ENCODE measurements at places on chromosomes 2 and 18. TPM values are rescaled to one million over a fixed set of nuclear protein-coding genes. Genes with fewer than 3 reads are reported as not detected.

GRCh38 chr2:179946810-179947615, 60.1 kb downstream of the CWC22 start:
- no peak for DNase-seq

DNA sequence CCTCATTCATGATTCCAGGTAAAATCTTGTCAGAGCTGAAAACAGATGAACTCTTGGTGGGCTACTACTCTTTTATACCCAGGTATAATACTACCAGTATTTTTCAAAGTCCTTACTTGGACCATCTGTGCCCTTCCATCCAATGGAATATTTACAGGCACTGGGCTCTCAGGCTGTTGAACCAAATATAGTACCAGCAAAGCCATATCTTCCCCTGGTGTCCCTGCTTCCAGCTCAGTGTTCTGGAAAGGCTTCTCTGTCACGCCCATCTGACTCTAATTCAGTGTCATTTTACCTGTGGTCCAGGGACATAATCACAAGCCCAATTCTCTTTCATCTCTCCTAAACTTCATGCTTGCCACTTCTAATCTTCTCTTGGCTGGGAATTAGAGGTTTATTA, 119.2 kb upstream of the STK17B start:
- no peak for DNase-seq

DNA sequence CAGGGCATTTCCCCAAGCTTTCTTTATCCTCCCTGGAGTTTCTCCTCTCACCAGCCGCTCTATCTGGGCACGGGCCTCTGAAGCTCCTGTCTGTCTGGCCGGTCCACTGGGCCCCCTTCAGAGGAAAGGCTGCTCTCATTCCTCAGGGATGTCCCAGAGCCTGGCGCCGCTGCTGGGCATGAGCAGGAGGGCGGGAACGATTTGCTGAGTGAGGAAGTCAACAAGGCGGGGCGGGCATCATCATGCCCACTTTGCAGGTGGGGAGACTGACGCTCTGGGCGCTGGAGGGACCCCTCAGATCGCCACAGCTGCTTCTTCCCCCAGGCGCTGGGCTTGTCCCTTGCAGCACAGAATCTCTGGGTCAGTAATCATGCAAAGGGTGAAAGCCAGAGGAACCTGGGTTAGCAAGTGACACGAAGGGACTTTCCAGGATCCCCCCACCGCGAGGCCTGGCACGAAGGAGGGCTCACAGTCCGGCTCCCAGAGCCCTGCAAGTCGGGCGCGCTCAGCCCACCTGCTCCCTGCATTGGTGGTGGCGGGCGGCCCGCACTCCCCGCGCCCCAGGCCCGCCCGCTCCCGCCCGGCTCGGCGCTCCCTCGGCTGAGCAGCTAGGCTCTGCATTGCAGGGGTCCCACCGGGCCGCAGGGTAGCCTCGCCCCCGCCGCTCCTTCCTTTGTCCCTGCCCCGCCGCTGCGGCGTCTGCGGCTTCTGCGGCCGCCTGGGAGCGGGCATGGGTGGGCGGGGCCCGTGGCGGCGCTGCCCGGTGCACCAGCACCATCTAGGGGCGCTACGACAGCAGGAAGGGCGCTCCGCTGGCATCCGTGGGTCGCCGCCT, 157.8 kb downstream of the CYRIA start:
- no peak for DNase-seq

DNA sequence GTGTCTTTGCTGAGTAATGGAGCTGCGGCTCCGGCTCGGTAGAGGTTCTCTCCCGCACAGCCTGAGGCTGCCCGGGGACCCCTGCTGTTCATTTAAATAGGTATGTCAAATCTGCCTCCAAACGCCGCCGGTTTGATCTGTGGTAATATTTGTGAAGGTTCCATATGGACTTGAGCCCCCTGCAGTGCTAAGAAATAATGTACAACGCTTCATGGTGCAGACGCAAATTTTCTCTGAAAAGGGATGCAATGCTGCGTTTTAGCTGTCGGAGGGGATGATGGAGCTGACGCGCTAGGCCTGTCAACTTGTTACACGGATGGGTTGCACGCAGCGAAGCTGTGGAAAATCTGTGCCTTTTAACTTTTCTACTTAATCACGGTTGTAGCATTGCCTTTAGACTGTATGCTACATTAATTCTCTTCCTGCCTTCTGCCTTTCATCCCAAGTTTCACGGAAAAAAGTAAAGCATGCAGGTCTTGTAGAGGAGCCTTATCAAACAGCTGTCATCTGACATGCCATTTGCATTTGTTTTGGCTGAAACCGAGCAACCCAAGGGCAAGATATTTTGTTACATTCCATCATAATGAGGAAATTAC, 43.2 kb downstream of the MRPS9 start:
- no peak for DNase-seq

DNA sequence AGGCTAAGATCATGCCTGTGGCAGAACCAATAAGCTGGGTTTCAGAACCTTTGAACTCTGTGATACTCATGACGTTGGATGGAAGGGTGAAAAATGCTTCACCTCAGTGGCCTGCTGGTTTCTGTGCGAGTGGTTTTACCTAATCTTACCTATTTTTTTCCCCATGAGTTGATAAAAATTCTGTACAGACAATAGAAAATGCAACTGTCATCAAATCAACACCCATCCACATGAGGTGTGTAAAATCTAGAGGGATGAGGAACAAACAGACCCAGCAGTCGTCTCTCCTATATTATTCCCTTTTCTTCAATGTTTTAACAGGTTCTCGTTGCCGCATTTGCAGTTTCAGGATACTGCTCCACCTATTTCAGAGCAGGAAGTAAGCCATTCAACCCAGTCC, 67.3 kb downstream of the PRKRA start:
- DNase-seq = no peak

DNA sequence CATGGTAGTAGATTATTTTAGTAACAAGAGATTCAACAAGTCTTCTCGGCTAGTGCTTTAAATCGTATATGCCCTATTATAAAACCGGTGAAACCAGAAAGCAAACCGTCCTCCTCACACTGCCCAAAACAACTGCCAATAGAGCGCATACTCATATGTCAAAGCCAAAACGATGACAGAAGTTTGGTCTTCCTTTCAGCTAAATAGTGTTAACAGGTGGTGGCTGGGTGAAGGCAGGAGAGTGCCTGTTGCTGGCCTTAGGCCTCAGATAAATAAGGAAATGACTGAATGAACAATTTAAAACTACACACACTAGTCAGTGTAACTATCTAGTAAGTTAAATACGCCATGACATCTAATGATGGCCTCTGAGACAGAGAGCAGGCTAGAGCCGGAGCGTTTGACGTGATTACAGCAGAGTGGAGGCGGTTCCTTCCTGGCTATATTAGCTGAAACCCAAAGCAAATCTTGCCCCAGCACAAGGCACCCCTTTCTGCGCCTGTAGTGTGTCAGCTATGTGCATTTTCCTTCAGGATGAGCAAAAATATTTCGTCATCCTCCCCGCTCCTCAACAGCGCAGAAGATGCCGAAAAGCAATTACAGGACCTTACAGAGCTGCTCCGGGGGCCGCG, 1.6 kb downstream of the LONRF2 start:
- no peak for DNase-seq

- no peak for DNase-seq
Observed at GRCh38 chr18:29712785-29713184, 1329.8 kb downstream of the DSC3 start.

- DNase-seq = no peak
Observed at GRCh38 chr18:37578886-37579513, 13.4 kb upstream of the CELF4 start.

DNA sequence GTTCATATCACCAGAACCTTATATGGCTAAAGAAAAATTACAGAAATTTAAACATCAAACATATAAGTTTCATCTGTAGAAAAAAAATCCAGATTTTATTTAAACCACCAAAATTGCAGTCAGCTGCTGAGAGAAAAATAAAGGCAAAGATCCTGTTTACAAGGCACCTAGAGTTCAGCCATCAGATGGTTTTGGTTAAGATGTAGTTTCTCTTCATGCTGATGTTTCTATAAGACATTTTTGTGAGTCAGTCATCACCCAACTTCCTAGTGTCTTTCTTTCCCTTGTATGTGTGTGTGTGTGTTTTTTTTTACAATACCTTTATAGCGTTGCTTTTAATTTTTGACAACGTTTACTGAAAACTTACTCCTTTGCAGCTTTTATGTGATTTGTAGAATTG, 26.1 kb upstream of the MMADHC start:
- DNase-seq = no peak

- DNase-seq = peak; percentile 16
Observed at GRCh38 chr2:241895712-241896641, 26.4 kb downstream of the RTP5 start.

- DNase-seq = no peak
Observed at GRCh38 chr2:38765149-38765548, 12.9 kb upstream of the GEMIN6 start.

DNA sequence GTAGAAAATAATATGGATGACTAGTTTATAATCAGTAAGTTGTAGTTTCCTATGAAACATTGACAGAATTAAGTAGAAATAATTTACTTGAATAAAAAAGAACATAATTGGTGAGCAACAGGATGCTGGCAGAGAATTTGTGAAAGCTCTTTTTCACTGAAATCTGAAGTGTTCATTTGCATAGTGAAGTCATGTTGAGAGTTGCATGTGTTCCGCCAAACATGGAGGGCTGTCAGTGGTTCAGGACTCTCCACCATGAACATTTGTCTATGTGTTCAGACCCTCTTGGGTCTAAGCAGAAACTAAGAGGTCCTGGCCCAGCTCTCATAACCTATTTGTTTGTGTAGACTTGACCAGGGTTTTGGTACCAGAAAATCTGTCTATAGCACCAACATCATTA, 182.5 kb upstream of the LINC00305 start:
- no peak for DNase-seq

DNA sequence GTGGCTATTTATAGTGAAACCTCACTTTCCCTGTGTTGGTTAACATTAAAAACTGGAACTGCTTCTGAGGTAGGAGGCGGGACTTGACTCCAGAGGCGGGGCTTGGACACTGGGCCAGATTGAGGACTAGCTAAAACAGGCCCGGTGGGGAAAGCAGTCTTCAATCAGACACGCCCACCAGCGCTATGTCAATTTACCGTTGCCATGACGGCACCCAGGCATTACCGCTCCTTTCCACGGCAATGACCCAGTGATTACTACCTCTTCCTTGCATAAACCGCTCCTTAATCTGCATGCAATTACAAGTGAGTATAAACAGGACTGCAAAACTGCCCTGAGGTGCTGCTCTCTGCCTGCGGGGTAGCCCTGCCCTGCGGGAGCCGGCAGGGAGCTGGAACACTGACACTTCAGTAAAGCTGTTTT, 35.3 kb downstream of the LRRFIP1 start:
- peak; percentile 82 for DNase-seq

DNA sequence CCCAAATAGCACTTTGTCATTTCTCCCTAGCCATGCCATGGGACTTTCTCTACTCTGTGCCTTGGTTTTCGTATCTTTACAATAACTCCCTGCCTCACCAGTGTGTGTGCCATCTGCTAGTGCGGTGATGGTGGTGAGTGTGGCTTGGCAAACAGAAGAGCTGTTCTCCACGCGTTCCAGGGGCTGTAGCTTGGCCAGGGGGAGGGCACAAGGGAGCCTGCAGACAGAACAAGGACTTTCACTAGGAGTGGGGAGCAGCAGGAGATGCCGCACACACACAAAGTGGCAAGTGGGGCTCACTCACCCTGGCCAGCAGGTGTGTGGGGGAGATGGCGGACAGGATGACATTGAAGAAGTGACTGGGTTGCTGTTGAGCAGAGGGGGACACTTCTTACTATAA, 196.9 kb downstream of the HAUS1 start:
- no peak for DNase-seq

DNA sequence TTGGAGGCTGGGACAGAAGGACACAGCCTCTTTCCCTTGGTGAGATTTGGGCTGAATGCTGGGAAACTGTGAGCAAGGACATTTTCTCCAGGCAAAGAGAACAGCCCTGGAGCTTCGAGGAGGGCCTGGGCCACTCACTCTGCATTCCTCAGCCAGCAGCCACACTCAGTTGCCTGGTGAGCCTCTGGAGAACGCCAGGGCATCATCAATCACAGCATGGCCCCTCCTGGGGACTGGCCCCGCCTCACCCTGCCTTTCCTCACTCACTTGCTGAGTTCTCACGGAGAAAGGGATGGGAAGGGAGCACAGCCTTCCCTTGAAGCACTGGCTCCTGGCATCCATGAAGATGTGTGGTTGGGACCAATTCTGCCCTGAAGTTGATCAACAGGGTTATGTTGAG, 55.0 kb downstream of the APOB start:
- DNase-seq = no peak

- no peak for DNase-seq
Observed at GRCh38 chr18:25544546-25545287, 192.8 kb upstream of the ZNF521 start.

GRCh38 chr2:48529676-48530032, 300 bp upstream of the STON1 start:
- no peak for DNase-seq

DNA sequence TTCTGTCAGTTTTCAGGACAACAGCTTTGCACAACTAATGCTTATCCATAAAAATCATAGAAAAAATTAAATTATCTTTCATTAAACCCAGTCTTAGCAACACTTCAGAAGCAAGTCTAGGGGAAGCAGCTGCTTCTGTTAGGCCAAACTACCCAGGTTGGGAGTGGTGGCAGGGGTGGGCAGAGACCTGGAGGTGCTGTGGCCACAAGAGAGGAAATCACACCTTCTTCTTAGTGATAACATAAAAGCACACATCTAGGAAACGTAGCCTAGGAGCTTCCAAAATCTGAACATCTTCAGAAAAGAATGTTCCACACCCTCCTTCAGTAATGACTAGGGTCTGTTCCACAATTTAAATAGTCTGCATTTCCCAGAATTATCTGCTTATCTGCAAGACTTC, 32.3 kb upstream of the FRZB start:
- no peak for DNase-seq

DNA sequence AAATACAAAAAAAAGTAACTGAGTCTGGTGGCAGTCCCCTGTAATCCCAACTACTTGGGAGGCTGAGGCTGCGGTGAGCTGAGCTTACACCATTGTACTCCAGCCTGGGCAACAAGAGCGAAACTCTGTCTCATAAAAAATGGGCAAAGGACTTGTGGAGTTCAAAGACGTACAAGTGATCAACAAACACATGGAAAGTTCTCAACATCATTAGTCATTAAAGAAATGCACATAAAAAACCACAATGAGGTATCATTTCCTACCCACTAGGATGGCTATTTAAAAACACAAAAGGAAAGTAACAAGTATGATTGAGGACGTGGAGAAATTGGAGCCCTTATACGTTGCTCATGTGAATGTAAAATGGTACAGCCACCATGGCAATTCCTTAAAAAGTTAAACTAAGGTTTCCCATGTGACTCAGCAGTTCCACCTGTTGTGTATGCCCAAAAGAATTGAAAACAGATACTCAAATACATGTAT, 52.3 kb downstream of the RAB10 start:
- DNase-seq = no peak

GRCh38 chr18:65753520-65753919, 2.7 kb downstream of the CDH7 start:
- DNase-seq = no peak

GRCh38 chr2:129798301-129798581, 181.2 kb upstream of the RAB6C start:
- DNase-seq = no peak

Gene KCNS3
- total RNA-seq = 24.3 TPM

Gene NYAP2
- not detected for total RNA-seq

Gene ID2
- 208 TPM for total RNA-seq

Gene VPS54
- total RNA-seq = 19.8 TPM

Gene ACADL
- total RNA-seq = 45.3 TPM

Gene RASGRP3
- total RNA-seq = 5.4 TPM

Gene FAM161A
- 5.4 TPM for total RNA-seq

Gene GKN1
- not detected for total RNA-seq

Gene POTEI
- total RNA-seq = not detected

Gene CNTNAP5
- not detected for total RNA-seq
